ENCODE measurements at places on chromosomes 11 and 22.

DNA sequence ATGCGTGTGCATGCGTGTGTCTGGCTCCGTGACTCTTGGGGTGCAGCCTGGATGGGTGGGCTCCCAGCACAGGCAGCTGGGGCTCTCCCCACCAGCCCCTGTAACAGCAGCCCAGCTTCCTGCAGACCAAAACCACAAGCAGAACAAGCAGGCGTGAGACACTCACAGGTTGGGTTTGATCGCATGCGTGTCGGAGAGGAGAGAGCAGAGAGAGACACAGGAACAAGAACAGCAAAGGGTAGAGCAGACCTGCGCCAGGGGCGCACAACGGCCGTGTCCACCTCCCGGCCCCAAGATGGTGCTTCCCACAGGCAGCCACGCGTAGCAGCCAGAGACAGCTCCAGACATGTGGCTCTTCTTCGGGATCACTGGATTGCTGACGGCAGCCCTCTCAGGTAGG is at the start of gene CD6:
Gene CD6, plus strand, starts transcription at position 161 of the 400 bp plus-strand sequence. Its CDS starts 186 bp downstream, at position 347.
- DNase-seq, result no peak

- no peak for DNase-seq
These were observed 37.7 kb upstream of the SPTBN2 start for GRCh38 chr11:66766681-66767080.

DNA sequence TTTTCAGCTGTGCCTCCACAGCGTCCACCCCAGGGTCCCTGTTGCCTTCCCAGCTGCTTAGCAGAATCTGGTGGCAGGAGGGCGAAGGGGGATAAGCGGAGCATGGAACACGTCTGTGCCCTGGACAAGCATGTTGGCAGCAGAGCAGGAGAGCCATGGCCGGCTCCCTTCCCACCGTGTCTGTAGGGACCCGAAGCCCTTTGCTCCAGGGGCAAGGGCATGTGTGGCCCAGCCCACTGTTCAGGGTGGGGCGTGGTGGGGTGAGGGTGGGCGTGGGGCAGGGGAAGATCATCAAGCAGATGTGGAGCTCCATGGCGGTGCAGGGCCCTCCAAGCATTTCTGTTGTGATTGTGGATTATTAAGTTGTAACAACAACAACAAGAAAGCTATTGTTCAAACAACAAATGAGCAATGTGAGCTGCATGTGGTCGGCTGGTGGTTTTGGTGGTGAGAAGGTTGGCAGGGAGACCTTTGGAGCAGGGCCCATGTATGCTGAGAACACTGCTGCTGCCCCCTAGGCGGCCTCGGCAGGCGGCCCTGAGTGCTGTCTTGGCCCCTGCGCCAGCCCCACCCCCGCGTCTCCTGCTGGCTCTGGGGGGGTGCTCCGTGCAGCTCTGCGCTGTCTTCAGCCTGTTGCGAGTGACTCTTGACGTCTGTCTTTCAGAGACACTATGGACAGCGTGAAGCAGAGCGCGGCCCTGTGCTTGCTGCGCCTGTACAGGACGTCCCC is 50.9 kb downstream of the AP2A2 start:
- no peak for DNase-seq

GRCh38 chr11:129694538-129694937 is 121.1 kb upstream of the TMEM45B start:
- no peak for DNase-seq

DNA sequence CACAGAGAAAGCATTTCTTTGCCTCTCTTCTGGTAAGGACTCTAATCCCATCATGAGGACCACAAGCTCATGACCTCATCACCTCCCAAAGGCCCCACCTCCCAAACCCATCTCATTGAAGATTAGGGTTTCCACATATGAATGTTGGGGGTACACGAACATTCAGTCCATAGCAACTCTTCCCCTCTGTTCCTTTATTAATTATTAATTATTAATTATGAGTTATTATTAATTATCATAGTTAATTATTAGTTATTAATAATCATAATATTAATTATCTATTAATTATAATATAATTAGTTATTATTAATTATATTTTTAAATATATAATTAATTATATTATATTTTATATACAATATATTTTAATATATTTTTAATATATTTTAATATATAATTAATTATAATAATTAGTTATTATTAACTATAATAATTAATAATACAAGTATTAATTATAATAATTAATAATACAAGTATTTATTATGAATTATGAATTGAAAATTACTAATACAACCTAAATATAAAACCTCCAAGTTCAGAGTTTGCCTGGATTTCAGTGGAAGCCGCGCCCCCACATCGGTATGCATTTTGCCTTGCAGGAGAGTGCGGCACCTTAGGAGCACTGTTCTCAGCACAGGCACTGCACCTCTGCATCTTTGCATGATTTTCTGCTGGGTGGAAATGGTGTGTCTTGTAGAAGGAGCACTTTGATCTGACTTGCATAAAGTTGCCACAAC is 128.0 kb upstream of the FGF3 start:
- DNase-seq, result no peak

- DNase-seq, result no peak
These were observed 65.5 kb downstream of the AAMDC start for GRCh38 chr11:77886401-77886800.

- DNase-seq, result no peak
These were observed 85.3 kb upstream of the HEPHL1 start for GRCh38 chr11:93935826-93936225.

DNA sequence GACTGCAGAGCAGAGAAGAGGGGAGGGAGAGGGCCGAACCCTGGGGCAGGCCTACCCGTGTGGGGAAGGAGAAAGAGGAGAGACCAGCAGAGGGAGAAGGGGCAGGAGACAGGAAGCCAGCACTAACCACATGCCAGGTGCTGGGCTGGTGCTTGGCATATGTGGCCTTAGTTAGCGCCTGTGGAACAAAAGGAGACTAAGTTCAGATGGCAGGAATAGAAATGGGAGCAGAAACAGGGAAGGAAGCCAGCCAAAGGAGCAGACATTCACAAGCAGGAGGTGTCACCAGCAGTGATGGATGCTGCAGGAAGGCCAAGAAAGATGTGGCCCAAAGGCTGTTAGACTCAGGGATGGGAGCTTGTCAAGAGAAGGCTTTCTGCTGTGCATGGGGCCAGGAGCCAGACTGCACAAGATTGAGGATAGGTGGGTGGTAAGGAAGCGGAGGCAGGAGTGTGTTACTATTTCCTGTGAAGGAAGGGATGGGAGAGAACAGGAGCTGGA is 26.7 kb downstream of the TREH start:
- DNase-seq, result no peak

DNA sequence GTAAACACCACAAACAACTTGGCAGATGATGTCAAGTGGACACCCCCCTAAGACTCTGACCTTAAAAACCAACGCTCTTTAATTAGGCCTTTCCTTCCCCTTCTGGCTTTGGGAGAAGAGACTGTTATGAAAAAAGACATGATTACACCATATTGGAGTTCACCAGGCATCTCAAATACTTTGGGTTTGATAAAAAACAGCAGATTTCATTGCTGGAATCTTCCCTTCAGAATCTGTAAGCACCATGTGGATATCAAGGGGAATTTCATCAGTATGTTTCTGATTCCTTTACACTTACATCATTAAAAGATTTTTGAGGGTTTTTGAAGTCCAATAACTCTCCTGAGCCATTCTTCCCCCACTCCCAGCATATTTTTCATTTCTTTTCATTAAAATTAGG is 85.6 kb downstream of the KIRREL3 start:
- peak; percentile 67 for DNase-seq

GRCh38 chr11:44632466-44633123 is 67.1 kb downstream of the CD82 start:
- no peak for DNase-seq

DNA sequence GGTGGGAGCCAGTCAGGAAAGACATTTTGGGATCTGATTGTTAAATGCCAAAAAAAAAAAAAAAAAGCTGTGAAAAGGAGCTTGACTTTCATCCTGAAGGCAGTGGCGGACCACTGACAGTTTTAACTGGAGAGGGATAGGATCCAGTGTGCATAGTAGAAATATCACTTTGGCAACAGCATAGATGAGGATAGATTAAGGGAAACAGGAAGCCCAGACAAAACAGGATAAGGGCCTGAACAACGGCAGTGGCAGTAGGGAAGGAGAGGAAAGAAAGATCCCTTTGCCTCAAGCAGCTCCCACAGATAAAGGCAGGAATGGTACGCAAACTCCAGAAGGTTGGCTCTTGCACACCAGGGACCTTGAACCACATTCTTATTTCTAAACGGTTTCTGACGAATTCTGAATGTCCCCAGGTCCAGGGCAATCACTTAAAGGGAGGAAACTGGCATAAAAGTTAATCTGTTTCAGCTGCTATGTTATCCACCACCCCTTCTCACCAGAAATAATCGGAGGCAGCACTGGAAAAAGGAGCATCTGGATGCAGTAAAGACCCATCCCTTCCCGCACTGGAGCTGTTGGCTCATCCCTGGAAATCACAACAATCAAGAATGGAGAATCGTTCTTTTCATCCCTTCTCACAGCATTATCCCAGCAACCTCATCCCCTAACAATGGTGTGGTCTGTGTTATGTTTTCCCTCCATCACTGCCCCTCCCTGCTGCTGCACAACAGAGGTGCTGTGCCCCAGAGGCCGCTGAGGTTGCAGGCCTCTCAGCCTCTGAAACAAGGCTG is 99.1 kb downstream of the GAB2 start:
- no peak for DNase-seq

- DNase-seq, result no peak
These were observed 27.3 kb upstream of the CSNK2A3 start for GRCh38 chr11:11380340-11380739.

DNA sequence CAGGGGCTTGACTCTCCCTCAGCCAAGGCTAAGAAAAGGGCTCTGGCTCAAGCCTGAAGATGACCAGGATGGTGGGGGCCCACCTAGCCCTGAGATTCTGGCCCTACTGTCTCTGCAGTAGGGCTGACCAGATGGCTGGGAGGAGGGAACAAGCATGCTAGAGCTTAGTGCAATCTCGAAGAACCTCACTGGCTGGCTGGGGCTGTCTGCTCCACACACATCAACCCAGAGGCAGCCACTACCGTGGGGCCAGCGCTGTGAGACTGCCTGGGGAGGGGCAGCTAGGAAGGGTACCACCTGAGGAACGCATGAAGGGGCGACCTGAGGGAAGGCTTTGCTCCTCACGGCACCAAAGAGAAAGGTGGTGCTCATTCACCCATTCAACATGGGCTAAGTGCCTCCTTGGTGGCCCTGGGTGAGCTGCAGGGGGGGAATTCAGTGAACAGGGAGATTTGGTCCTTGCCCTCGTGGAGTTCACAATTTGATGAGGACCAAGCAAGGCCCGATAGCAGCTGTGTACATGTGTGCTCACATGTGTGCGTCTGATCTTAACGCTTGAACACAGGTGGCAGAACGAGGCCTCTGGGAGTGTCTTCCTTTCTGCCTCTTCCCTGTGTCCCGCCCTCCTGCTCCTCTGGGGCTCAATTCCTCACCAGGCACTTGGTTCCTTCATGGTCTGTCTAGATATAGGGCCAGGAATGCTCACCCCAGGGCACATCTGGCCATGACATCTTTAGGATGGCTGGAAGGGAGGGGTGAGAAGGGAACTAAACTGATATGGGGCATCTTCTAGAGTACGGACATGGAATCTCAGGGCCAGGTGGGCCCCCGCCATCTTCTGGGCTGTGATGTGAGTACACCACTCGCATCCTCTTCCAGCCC is 102.3 kb upstream of the PITPNB start:
- no peak for DNase-seq
